ENCODE measurements at places on chromosomes 12 and 14. TPM values are rescaled to one million over a fixed set of nuclear protein-coding genes. Genes with fewer than 3 reads are reported as not detected.

The DTD2 gene
- polyA plus RNA-seq, result 18.8 TPM

The P2RX4 gene
- polyA plus RNA-seq, result 39.6 TPM

The CPNE8 gene
- polyA plus RNA-seq, result 10.5 TPM

The MAP1LC3B2 gene
- polyA plus RNA-seq, result 8.1 TPM

The KCNH5 gene
- 0.14 TPM for polyA plus RNA-seq

- DNase-seq, result peak; percentile 48
Observed at GRCh38 chr14:90383731-90384542, 12.9 kb upstream of the CALM1 start.

- DNase-seq, result no peak
Observed at GRCh38 chr14:99502989-99503421, 21.8 kb downstream of the CCNK start.

DNA sequence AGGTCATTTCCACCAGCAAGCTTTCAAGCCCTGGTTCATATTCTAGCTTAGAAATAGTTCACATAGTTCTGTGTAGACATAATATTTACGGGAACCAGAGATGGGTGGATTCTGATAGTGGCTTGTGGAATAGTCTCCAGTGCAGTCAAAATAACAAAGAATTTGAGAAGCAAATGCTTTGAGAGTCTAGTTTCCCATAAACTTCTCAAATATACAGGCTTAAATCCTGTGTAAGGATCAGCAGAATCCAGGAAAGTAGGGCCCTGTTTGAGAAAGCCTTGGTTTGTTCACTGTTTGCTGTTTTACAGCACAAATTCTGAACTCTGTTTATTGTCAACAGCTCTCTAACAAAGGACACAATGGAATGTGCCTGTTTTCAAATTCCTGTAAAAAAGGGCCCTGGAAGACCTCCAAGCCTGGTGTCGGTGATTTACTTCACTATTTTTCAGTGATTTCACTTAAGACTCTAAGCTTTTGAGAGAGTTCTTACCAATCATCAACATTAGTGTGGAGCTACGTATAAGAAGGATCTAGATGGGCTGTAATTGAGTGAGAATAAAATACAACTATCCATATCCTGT, 11.4 kb upstream of the FOS start:
- DNase-seq, result no peak

DNA sequence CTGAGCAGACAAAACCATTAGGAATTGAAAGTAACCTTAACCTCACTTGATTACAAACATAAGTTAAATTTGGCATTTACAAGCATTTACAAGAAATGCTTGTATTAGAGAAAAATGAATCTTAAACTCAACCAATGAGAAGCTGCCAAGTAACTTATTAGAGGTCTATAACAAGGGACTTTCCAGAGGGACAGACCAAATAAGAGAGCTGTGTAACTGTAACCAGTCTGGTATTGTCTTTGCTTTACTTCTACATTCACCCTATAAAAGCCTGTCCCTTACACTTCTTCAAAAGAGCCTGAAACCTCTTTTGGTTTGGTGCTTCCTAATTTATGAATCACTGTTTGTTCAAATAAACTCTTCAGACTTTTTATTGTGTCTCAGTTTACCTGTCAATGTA, 450.0 kb upstream of the FAR2 start:
- DNase-seq, result no peak
